ENCODE measurements at places on chromosomes 7 and 10.

DNA sequence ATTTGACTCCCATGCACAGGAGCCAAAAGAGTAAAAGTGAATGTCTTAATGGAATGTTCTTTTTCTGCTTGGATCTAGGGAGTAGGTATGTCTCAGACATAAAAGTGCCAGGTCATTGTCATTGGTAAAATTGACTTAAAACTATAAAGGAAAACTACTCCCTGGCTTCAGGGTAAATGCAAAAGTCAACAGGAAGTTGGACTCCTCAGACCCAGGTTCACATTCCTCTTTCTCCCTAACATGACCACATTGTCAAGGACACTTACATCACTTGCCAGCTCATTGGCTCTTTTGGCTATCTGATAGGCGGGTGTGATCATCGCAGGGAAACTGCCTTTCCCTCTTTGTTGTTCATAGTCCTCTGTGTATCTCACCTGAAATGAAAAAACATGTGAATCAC is 13.7 kb downstream of the NRAP start:
- DNase-seq, result no peak

GRCh38 chr10:20999699-21000098 is 102.6 kb upstream of the NEBL start:
- no peak for DNase-seq

- no peak for DNase-seq
Observed at GRCh38 chr10:44569193-44570091, 184.5 kb upstream of the CXCL12 start.

- DNase-seq, result no peak
Observed at GRCh38 chr7:26743205-26743604, 121.2 kb downstream of the SKAP2 start.

DNA sequence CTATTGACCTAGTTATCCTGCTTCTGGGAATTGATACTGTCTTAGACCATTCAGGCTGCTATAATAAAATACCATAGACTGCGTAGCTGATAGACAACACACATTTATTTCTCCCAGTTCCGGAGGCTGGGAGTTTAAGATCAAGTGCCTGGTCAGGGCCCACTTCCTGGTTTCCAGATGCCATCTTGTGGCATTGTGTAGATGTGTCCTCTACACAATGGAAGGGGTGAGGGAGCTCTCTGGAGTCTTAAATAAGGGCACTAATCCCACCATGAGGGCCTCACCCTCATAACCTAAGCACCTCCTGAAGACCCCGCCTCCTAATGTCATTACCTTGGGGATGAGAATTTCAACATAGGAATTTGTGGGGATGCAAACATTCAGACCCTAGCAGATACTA is 62.4 kb downstream of the SLC35B4 start:
- DNase-seq, result no peak

GRCh38 chr7:147089051-147089461 is 972.5 kb downstream of the CNTNAP2 start:
- no peak for DNase-seq

DNA sequence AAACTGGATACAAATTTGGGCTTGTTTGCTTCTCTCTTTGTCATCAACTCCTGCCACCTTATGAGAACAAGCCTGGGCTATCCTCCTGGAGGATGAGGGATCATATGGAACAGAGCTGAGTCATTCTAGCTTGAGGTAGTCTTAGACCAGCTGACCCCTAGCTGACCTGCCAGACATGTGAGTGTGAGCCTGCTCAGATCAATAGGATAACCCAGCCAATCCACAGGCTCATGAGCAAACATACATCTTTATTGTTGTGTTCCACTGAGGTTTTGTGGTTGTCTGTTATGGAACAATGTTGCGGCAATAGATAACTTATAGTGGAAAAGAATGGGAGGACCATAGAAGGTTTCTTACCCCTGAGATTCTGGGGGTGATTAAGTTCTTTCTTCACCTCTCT is 54.5 kb upstream of the FAM180A start:
- no peak for DNase-seq

GRCh38 chr10:124129471-124129870 is 36.1 kb upstream of the CHST15 start:
- DNase-seq, result no peak

GRCh38 chr10:124349231-124349995 is 69.3 kb downstream of the OAT start:
- DNase-seq, result no peak

- no peak for DNase-seq
Observed at GRCh38 chr7:69596723-69597277, 1.5 kb upstream of the AUTS2 start.

DNA sequence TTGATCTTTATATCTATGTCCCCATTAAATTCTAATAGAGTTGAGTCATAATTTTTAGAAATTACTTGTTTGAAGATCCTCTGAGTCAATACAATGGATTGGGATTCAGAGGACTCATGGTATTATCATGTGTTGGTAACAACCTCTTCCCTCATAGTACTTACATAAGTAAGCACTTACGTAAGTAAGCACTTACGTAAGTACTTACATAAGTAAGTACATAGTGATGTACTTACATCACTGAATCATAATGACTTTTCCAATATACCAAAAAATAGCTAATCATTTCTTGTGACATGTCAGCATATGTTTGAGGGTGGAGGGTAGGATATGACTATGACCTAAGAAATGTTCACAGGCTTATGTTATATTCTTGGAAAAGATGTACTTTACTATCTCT is 740.5 kb downstream of the SORCS1 start:
- DNase-seq, result no peak
